ENCODE measurements at places on chromosomes 12 and 14. TPM values are rescaled to one million over a fixed set of nuclear protein-coding genes. Genes with fewer than 3 reads are reported as not detected.

NEUROD4 gene
- not detected for polyA plus RNA-seq

CFAP251 gene
- 16.0 TPM for polyA plus RNA-seq

FAM181A gene
- polyA plus RNA-seq: not detected

BHLHE41 gene
- polyA plus RNA-seq: 0.96 TPM

PROX2 gene
- not detected for polyA plus RNA-seq

INHBC gene
- not detected for polyA plus RNA-seq

DNA sequence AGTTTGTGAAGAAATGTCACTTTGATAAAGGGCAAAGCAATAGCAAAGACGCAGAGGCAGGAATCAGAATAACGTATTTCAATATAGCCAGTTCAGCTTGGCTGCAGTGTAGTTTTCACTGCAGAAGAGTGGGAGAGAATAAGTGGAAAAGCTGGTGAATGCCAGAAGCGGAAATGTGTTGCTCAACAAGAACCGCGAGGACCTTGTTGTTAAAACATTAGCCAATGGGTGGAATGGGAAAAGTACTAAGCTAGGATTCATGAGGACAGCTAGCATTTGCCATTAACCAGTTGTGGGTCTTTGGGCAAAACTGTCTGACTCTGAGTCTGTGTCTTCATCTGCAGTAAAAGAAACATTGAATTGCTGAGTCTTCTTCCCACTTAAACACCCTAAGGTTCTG is 292.9 kb upstream of the GRIP1 start:
- DNase-seq: no peak

- no peak for DNase-seq
These were observed 199.3 kb upstream of the PPFIA2 start for GRCh38 chr12:81958406-81958805.

- no peak for DNase-seq
These were observed 98.3 kb downstream of the PDZRN4 start for GRCh38 chr12:41286426-41286825.

DNA sequence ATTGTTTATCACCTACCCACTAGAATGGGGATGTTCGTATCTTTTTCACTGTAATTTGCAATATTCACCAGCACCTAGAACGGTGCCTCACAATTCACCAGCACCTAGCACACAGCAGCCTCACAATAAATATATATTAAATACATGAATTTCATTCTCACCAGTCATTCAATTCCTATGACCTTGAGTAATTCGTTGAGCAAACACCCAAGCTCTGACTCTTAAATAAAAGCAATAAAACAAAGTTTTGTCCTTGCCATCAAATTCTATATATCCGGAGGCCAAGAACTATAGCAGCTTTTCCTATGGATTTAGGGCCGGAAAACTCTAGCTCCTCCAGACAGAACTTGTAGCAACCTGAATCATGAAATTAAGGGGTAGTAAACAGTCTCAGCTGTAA is 981 bp downstream of the VTI1B start:
- no peak for DNase-seq

DNA sequence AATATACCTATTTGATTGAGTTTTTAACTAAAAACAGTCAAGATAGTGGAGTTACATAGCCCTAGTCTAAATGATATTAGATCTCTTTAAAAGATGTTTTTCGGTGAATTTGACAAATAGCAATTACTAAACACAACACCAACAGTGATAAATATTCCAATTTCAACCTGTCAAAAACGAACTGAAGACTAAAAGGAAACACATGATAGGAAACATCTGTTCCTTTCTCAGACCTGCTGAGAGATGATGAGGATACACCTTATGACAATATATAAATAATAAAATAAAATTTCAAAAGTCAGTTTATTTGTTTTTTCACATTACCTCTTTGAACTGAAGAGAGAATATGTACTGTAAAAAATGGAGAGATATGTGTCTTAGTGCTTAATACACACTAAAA is 232.7 kb downstream of the RASSF9 start:
- DNase-seq: no peak

GRCh38 chr14:104390941-104391901 is 188.3 kb upstream of the C14orf180 start:
- DNase-seq: no peak

DNA sequence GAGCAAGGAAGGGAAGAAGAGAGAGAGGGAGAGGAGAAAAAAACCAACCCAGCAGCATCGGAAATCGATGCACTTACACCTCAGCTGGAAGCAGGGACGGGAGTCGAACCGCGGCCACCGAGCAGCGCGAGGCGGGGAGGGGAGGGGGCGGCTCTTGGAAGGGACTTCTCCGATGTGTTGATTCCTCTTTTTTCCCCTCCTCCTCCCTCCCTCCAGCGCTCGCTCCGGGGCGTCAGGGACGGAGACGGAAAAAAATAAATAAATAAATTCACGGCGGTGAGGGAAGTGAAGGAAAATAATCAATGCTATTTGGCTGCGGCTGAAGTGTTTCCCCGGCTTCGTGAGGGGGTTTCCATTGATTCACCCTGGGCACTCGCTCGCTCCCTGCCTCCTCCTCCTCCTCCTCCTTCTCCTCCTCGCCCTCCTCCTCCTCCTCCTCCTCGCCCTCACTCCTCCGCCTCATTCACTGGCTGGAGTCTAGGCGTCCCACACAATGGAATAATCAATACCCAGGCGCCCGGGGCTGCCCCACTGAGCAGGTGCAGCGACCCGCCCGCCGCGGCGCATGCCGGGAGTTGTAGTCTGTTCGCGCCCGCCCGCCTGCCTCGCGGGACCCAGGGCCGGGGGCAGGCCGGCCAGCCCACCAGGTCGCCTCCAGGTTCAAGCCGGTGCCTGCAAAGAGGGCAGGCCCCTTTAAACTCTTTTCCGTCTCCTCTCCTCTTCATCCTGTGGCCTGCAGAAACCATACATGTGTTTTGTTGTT is at the start of gene ZFHX2:
ZFHX2 (minus strand) TSS at position 500 of the 763 bp plus-strand sequence. CDS start 16,440 bp downstream, outside the sequence.
- DNase-seq: no peak

GRCh38 chr12:53060064-53060720 is 10.3 kb downstream of the TNS2 start:
- DNase-seq: no peak

DNA sequence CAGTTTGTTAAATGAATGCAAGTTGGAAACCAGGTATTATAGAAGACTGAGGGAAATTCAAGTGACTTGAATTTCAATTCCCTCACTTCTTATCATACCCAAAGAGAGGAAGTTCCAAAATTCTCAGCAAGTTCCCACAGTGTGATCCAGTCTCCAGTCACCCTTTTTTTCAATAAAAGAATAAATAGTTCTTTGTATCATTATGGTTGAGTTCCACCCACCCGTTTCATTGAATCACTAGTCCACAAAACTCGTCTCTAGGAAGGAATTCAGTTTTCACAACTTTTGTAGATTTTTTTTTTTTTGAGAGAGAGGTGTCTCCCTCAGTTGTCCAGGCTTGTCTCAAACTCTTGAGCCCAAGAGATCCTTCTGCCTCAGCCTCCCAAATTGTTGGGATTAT is 1.6 kb upstream of the TMEM30B start:
- DNase-seq: no peak

DNA sequence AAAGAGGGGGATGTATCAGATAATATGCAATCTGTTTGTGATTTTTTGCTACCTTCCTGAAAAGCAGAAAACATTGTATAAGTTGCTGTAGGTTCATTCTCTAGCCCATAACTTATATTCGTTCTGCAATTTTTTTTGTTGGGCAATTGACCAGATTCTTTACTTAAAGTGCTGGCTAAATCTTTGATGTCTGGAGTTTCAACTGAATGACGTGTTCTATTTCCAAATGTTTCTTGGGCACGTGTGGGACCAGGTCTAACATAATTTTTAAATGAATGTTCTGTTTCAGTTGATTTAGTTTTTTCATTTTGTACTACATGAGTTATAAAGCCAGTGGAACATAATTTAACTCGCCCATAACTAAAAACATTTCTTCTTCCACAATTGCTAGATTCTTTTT is 3.8 kb downstream of the MLH3 start:
- no peak for DNase-seq

- no peak for DNase-seq
These were observed 57.8 kb upstream of the MAX start for GRCh38 chr14:65160091-65160490.

DNA sequence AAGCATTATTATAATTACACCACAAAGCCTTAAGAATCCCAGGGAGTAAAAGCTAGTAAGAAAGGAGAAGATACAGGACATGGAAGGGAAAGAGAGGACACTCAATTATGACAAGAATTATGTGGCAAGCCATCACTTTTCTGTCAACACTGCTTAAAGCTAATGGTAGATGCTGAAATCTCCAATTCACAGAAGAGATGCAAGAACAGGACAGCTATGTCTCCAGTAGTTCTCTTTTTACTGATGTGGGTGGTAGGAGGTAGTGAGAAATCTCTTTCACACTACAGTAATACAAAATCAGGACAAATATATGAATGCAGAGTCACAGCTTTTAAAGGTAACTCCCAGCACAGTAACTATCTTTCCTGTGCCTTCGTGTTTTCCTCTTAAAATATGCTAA is 29.2 kb downstream of the CHD8 start:
- no peak for DNase-seq

DNA sequence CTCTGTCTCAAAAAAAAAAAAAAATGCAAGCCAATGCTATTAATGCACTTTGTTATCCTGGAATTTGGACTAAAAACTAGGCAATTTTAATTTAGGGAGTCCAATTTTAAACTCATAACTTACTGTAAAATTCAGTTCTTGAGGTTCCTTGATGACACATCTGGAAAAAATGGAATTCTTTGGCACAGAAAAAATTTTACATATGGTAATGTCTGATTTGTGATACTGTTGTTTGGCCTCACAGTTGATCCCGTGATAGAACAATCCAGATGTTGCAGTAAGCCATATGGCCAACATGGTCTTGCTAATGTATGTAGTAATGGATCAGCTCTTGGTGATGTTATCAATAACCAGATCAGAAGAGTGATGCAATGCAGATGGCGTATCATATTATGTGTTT is 1089.8 kb downstream of the FLRT2 start:
- DNase-seq: no peak

DNA sequence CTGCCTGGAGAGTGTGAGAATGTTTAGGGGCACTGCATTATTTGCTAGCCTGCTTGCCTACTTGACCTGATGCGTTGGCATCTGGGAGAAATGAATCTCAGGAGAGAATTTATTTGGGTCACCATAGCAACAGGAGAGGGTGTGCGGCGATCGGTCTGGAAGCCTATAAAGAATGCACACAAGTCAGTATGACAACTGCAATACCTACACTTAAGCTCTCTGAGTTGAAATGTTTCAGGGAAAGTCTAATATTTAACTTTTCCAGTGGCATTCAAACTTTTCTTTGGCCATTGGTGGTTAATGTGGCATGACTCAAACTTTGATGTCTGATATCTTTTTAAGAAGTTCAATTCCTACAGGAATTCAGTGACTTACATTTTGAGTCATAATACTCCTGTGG is 205.1 kb downstream of the NEDD1 start:
- DNase-seq: no peak

Data from AG04450 (cell line).